ENCODE measurements at places on chromosomes 7 and 10.

DNA sequence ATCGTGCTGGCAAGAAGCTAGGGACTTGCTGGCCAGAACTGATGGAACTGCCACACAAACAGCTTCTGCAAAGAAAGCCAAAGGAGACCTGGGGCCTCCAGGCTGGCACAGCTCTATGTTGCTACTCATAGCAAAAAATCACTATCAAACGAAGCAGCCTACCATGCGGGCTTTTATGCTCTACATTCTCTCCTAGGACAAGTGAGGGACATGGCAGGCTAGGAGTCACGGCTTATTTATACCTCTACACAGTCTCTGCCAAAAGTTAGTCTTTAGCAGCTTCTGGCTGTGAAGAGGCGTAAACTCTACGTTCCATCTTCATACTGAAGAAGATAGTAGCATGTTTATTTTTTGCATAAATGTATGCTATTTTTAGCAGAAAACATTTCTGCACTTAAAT is 35.4 kb downstream of the CDCA7L start:
- DNase-seq, result no peak

DNA sequence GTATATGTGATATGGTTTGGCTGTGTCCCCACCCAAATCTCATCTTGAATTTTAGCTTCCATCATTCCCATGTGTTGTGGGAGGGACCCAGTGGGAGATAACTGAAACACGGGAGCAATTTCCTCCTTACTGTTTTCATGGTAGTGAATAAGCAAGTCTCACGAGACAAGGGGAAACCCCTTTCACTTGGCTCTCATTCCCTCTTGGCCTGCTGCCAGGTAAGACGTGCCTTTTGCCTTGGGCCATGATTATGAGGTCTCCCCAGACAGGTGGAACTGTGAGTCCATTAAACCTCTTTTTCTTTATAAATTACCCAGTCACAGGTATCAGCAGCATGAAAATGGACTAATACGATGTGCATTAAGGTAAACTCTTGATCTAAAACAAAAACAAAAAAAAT is 357.1 kb upstream of the AOAH start:
- DNase-seq, result no peak

DNA sequence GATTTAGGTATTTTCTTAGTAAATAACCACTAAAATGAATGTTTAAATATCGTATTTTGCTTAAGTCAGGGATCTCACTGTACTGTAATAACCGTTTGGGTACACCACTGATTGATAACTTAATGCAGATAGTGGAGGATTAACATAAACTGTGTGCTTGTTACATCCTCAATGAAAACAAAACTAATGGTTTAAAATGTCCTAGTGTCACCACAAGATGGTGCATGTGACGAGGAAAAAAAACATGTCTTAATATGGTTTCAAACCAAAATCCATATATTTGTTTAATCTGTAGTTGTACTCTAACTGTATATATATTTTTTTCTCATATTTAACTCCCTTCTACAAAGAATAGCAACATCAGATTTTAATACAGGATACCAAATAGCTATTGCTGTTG is 19.2 kb downstream of the ARMC10 start:
- DNase-seq, result no peak

GRCh38 chr10:86481761-86482160 is 39.8 kb downstream of the WAPL start:
- no peak for DNase-seq

- no peak for DNase-seq
Measured at GRCh38 chr10:114708084-114708483, 50.0 kb upstream of the ABLIM1 start.

GRCh38 chr10:102463983-102464382 is 12.6 kb upstream of the C10orf95 start:
- no peak for DNase-seq

GRCh38 chr10:50224330-50224952 is 26.9 kb downstream of the ASAH2 start:
- peak; percentile 61 for DNase-seq

DNA sequence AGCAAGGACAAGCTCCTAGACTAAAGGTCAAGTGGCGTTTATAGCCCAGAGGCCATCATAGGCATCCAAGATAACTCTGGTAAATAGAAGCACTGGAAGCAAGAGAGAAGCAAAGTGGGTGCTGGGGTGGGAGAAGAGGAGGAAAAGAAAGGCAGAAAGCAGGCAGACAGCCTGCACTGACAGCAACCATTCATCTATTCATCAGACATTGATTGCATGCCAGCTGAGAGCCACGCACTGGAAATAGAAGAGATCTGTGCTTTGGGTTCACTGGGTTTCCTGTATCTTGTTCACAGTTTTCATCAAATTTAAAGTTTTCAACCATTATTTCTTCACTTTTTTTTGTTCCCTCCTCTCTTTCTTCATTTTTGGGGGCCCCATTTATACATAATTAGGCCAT is 4.7 kb upstream of the SLIT1 start:
- DNase-seq, result no peak

DNA sequence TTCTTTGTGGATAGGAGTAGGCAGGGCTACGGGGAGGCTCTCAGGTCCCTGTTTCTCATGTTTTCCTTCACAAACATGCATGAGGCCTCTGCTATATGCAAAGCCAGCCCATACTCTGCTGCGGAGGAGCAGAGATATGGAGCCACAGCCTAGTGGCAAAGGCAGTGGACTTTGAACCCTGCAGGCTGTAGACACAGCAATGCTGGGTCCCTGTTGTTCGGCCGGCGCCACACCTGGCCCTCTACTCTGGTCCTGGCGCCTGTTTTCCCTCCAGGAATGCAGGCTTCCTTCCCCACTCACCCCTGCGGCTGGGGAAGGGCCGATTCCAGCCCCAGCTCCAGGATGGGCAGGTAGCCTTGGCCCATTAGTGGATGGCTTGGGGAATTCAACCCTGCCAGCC is 11.5 kb downstream of the CLRN3 start:
- DNase-seq, result no peak

- DNase-seq, result peak; percentile 73
Measured at GRCh38 chr10:5659702-5660528, 6.5 kb downstream of the ASB13 start.

- no peak for DNase-seq
Measured at GRCh38 chr10:132845041-132845551, 59.1 kb upstream of the NKX6-2 start.

Measured in AG10803 (cell line).